ENCODE measurements at places on chromosomes 13 and 19.

GRCh38 chr19:32457571-32458158, 52.1 kb downstream of the DPY19L3 start:
- DNase-seq = no peak

- no peak for DNase-seq
These were observed 140.2 kb downstream of the TNFSF13B start for GRCh38 chr13:108409730-108410129.

DNA sequence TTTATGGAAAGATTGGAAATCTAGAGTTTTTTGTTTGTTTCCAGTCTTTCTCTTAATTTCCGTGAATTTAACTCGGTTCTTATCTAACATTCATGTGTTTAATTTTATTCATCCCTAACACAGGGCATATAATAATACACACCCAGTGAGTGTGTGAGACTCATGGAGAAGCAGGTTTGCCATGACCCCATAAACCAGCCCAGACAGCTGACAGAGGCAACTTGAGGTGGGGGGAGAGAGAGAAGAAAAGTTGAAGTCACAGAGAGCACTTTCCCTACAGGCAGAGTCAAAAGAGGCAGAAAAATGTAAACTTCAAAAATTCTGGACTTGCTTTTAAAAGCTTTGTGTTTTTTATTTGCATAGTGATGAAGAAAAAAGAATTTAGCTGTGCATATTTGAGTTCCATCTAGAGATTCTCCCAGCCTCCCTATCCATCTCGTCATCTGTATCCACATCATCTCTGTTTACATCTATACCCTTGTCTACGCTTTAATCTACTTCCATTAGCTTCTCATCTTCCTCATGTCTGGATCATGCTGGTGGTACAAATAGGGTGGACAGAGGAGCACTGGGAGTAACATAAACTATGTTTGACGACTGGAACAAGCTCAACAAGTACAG, 60.2 kb downstream of the THSD1 start:
- DNase-seq = no peak

- DNase-seq = no peak
These were observed 671.1 kb upstream of the SPRY2 start for GRCh38 chr13:81012031-81012430.

DNA sequence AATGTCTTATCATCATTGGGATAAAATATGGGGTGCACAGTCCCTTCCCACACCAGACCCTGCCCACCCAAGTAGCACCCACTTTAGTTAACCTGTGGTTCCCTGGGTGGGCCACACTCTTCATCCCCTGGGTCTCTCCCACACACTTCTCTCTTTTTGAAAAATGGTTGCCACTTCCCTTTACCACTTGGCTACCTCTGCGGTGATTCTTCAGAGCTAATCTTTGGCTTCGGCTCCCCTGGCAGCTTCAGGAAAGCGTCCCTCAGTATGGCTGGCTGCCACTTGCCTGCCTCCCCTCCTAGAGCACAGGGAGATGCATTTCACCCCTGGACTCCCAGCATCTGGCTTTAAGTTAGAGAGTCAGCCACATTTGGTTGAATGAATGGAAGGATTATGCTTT, 18.2 kb downstream of the CCNA1 start:
- no peak for DNase-seq

DNA sequence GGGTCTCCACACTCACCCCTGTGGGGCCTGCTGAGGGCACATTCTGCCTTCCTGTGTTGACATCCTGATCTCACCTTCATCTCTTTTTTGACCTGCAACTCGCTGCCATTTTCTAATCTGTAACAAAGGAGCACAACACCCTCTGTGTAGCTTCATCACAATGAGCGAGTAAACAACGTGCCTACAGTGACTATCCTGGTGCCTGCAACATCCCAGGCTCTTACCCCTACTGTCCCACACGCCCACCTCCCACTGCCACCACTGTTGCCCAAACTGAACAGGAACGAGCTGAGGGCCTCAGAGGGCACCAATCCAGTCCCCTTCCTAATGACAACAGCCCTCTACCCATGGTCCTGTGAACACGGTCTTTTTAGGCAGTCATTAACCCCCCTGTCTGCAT, 102.2 kb upstream of the GJB6 start:
- no peak for DNase-seq

- no peak for DNase-seq
These were observed 390.9 kb upstream of the SGCG start for GRCh38 chr13:22789916-22790315.

DNA sequence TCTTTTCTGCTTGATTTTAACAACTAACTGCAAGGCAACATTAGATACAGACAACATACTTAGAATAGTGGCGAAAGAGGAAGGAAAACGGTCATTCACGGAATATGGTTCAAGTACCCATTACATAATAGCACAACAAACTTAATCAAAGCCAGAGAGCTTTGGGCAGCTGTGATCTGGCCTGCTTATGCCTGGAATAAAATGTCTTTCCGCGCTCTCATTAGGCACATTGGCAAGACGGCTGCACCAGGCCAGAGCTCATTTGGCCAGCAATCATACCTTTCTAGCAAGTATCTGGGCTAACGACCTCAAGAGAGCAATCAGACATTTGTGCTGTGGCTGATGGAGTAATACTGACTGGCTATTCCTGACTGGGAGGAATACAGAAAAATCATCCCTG, 112.8 kb downstream of the NALCN start:
- DNase-seq = no peak

- DNase-seq = peak; percentile 59
These were observed 13.8 kb downstream of the OR7D4 start for GRCh38 chr19:9205501-9206113.

GRCh38 chr19:51347209-51347928, 5.4 kb upstream of the VSIG10L start:
- no peak for DNase-seq

GRCh38 chr19:48755787-48756186, 463 bp downstream of the FGF21 start:
- no peak for DNase-seq

- no peak for DNase-seq
These were observed 5.9 kb downstream of the PINLYP start for GRCh38 chr19:43581467-43581866.

- DNase-seq = no peak
These were observed 41.2 kb downstream of the MIPEP start for GRCh38 chr13:23848019-23848418.

DNA sequence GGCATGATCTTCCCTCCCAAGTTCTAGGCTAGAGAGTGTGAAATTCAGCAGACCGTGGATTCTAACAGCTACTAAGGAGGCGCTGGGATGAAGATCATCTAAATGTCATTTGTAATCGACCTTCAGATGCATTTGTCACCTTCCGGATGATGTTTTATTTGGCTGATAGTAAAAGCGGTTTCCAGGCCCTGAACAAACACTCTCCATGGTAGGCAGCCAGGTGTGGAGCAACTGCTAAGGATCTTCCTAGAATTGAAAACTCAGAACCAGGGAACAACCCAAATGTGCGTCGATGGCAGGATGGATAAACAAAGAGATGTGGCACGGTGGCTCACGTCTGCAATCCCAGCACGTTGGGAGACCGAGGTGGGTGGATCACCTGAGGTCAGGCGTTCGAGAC, 107.2 kb upstream of the CACNA1A start:
- no peak for DNase-seq

GRCh38 chr13:106445996-106446395, 89.5 kb downstream of the EFNB2 start:
- no peak for DNase-seq

DNA sequence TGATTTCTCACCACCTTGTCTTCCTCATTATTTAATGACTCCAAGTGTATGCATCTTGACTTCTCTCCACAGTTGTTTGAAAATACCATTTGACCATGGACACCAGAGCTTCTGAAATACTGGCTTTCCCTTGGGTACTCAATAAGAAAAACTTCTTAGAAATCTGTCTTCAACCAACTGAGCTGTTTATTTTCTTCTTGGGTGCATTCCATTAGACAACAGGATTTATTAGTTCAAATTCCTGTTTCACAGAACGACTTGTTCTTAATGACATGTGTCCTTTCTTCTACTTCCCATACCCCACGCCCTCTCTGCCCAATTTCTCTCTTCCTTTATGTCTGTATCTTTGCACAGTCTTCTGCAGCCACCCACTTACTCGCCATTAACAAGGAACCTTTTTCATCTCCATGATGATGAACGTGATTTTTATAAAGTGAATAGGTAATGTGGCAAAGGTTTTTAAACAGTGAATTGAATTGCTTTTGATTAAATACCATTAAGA, 11.3 kb upstream of the ITM2B start:
- no peak for DNase-seq

DNA sequence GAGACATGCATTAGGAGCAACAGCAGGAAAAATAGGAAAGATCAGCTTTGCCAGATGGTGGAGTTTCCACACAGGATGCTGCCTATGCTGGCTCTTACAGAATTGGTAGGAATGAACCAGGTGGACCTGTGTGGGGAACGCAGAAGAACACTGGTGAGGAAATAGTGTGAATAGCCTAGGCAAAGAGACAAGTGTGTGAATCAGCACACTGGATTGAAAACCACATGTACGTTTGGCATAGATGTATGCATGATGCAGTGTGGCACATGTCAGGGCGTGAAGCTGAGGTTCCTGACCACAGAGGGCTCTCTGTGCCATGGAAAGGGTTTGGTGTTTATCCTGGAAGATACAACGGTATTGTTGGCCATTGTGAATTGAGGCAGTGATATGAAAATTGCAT, 156.5 kb upstream of the SLC10A2 start:
- no peak for DNase-seq

GRCh38 chr13:43666403-43666802, 120.4 kb downstream of the ENOX1 start:
- no peak for DNase-seq

DNA sequence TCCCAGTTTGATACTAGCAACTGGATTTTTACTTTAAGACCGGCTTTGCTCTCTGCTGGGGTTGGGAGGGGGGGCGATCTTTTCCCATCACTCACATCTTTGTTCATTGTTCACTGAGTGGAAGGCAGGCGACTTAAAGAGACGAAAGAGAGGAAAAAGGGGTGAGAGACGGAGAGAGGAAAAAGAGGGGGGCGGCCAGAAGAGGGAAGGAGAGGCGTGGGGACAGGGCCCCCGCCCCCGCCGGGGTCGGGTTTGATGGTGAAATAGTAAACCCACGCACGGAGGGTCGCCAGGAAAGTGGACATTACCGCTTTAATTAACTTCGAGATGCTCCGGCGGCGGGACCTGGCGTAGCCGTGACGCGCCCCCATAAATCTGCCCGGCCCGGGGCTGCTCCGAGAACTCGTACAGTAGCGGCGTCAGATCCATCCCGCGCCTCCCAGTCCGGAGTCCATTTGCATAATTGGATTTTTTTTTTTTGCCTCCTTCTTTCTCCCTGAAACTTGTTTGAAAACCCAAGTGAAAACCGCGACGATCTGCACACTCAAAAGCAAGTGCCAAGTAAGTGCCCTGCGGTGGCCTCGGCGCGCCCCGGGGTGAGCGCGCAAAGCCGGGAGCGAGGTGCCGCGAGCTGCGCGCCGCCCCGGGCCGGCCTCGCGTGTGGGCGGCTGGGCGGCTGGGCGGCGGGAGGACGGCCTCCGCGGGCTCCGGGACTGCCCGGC, 143.9 kb upstream of the ZNF536 start:
- DNase-seq = no peak

- DNase-seq = no peak
These were observed 22.0 kb downstream of the LHFPL6 start for GRCh38 chr13:39580881-39581575.

DNA sequence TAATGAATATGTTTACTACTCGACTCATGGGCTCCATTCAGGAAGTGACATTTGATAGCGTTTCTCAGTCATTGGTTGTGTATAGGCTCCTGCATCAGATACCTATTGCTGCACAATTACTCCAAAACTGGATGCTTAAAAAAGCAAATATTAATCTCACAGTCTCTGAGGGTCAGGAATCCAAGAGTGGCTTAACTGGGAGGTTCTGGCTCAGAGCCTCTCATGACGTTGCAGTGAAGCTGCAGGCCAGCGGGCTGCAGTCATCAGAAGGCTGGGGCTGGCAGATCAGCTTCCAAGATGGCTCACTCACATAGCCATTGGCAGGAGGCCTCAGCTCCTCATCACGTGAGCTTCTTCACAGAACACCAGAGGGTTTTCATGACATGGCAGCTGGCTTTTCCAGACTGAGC, 525.1 kb upstream of the NBEA start:
- DNase-seq = no peak

GRCh38 chr13:22592515-22592914, 588.3 kb upstream of the SGCG start:
- peak; percentile 29 for DNase-seq

DNA sequence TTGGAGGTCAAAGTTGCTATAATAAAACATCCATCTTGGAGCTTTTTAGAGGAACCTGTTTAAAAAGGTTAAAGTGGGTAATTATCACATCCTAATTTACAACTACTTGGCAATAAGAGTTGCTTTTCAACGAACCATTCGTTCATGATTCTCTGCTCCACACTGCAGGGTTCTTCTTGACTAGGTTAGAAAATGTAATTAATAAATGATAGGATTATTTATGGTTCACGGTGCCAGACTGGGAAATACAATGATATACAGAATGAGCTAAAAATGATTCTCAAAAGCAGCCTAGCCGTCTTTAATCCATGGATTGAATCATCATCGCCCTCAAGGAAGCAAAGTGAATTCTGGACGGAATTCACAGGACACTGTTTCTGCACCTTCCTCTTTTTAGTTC, 291.2 kb downstream of the TEX29 start:
- no peak for DNase-seq

DNA sequence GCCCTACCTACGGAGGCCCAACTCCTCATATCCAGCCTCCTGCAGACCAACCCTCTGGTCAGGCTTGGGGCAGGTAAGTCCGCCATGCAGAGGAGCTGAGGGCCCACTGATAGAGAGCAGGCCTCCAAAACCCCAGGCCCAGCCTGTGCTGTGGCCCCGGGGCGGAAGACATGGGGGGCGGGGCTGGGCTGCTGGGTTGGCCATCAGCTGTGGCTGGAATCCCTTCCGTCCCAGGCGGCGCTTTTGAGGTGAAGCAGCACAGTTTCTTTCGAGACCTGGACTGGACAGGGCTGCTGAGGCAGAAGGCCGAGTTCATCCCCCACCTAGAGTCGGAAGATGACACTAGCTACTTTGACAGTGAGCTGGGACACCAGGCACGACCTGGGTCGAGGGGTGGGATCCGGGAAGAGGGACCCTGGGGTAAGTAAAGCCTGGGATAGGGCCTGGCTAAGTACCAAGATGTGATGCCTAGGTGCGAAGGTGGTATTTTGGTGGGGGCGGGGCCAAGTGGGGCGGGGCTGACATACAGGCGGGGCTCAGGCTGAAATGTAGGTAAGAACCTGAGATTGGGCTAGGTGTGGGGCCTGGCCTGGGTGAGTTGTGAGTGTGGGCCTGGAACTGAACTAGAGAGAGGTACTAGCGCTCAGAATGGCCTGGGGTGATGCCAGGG, 15.4 kb downstream of the DNASE2 start:
- DNase-seq = no peak

DNA sequence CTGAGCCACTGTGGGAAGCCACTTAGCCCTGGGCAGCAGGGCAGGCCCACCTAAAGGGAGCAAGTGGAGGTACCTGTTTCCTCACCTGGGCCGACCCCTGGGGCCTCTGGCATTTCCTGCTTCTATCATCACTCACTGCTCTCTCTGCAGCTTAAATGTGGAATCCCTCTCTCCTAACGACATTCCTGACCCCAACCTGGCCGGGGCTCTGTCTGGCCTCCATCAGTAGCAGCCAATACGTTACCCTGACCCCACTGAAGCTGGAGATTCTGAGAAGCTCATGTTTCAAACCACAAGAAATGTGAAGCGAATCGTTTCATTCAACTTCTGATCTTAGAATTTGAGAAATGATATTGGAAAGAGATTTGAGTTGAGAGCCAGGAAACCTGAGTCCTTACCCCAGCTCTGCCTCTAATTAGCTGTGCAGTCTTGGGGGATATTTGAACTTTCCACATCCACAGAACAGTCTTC, 39.9 kb downstream of the DOCK9 start:
- DNase-seq = no peak

Data from LoVo (cell line).